Prostate gland (tissue), 2 donors: ENCODE measurements at places on chromosomes 1 and 21. TPM values are rescaled to one million over a fixed set of nuclear protein-coding genes. Genes with fewer than 3 reads are reported as not detected.

DNA sequence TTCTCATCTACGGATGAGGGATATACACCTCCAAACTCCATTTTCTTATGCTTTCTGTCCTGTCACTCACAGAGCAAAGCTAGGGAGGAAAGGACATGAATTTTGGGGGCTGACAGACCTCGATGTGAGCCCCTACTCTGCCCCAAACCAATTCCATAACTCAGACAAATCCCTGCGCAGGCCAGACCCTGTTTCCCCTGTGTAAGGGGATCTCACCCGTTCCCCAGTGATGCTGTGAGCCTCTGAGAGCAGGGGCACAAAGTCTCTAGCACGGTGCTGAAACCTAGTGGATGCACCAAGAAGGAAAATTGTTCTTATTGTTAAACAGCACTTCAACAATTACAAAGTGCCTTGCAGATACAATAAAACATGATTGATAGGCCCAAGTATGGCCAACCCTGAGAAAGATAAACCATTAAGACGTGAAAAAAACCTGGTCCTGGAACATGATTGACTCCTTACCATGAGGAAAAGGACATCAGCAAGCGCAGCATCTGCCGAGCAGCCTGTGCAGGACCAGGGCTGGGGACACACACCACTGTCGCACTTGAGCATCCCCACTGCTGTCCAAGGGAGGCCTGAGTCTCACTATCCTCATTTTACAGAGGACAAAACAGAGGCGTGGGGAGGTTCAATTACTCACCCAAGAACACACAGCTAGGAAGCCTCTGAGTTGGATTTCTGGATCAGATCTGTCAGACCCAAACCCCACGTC, 137.8 kb downstream of the GLIS1 start:
- no peak for DNase-seq
- no peaks in the 10 kb centered on the region for H3K4me1 ChIP-seq

DNA sequence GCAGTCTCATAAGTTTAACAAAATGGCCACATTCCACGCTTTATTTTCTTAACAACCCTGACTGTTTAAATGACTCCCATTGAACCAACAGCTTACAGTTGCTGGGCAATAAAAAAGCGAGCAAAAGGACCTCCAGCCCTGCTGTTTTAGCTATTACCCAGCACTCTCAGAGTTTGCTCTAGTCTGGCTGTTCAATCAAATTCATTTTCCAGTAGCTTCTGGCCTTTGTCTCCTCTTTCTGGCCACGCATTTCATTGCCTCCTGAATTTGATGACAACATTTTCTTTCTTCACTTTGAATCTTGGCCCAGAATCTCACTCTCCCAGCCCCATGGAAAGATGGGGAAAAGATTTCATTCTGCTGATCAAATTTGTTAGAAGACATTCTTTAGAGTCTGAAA, 44.1 kb upstream of the DOCK7 start:
- H3K27me3 ChIP-seq: no peaks in the 10 kb centered on the region
- H3K4me3 ChIP-seq: no peak overlapping the region
- H3K36me3 ChIP-seq: no peaks in the 10 kb centered on the region
- no peak for DNase-seq

DNA sequence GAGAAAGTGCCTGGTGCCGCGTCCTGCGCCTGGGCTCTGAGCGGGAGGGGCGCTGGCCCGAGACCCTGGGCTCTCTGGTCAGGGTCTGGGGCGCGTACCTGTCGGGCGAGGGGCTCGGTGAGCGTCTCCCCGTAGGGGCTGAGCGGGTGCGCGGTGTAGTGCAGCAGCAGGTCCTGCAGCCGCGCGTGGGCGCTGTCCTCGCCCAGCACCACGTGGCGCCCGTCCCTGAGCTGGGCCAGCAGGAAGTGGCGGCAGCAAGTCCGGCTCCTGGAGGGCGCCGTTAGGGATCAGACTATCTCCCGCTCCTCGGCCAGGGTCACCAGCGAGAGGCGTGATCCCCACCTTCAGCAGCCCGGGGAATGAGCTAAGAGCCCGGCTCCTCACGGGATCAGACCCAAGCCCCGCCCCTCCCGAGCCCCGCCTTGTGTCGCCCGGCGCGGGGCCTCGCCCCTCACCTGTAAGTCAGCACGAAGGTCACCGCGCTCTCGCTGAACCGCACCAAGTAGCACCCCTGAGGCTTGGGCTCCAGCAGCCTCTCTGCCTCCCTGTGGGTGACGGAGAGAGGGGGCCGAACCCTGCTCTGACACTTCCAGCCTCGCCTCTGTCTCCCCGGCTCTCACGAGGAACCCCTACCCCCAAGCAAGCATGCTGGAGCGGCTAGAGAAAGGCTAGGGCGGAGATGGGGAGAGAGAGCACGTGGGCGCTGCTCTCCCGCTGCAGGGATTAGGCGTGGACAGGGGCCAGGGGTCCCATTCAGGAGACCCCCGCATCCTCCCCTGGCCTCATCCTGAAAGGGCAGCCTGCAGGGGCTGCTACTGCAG, 2.7 kb downstream of the SH2D2A start:
- H3K27ac ChIP-seq: no peak overlapping the region
- H3K27me3 ChIP-seq: no peaks in the 10 kb centered on the region
- DNase-seq: peak; percentile 36
- H3K4me1 ChIP-seq: peaks cover 5% of the 10 kb centered on the region
- no peaks in the 10 kb centered on the region for H3K36me3 ChIP-seq

DNA sequence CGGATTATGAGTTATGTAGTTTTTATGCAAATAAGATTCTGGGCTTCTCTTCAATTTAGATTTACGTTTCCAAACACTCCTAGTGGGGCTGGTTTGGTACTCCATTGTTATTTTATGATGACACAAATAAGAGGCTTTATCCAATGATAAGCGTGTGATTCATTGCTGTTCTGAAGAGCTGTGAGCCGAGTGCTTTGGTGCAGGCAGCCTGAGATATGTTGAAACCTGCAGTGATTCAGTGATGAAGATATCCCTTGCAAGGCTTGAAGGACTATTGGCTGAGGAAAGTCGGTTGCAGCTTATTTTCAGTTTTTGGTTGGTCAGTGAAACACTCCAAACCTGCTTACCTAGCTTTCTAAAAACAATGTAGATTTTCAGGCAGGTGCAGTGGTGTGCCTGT, 112.2 kb downstream of the RYR2 start:
- no peaks in the 10 kb centered on the region for H3K4me1 ChIP-seq
- H3K4me3 ChIP-seq: no peak overlapping the region
- no peak for DNase-seq
- H3K36me3 ChIP-seq: no peaks in the 10 kb centered on the region

- H3K4me1 ChIP-seq: no peaks in the 10 kb centered on the region
- H3K27ac ChIP-seq: no peak overlapping the region
- no peak overlapping the region for H3K4me3 ChIP-seq
- no peak for DNase-seq
- no peaks in the 10 kb centered on the region for H3K36me3 ChIP-seq
These were observed 90.0 kb upstream of the GNG4 start for GRCh38 chr1:235739631-235740030.

- DNase-seq: no peak
- H3K36me3 ChIP-seq: no peaks in the 10 kb centered on the region
- no peak overlapping the region for H3K27ac ChIP-seq
- H3K27me3 ChIP-seq: no peaks in the 10 kb centered on the region
- H3K4me1 ChIP-seq: no peaks in the 10 kb centered on the region
These were observed 14.8 kb upstream of the PSMA5 start for GRCh38 chr1:109441069-109441468.

DNA sequence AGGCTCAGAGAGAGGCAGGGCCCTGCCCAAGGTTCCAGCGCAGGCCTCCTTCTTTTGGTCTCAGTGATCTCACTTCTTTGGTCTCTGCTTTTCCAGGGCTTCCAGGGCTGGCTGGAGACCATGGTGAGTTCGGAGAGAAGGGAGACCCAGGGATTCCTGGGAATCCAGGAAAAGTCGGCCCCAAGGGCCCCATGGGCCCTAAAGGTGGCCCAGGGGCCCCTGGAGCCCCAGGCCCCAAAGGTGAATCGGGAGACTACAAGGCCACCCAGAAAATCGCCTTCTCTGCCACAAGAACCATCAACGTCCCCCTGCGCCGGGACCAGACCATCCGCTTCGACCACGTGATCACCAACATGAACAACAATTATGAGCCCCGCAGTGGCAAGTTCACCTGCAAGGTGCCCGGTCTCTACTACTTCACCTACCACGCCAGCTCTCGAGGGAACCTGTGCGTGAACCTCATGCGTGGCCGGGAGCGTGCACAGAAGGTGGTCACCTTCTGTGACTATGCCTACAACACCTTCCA, 7.7 kb downstream of the C1QB start:
- H3K4me1 ChIP-seq: no peaks in the 10 kb centered on the region
- no peak for DNase-seq
- H3K4me3 ChIP-seq: no peak overlapping the region
- H3K27ac ChIP-seq: no peak overlapping the region
- H3K27me3 ChIP-seq: no peaks in the 10 kb centered on the region

GRCh38 chr1:39261712-39262221, 57.3 kb downstream of the MACF1 start:
- H3K4me3 ChIP-seq: no peak overlapping the region
- no peaks in the 10 kb centered on the region for H3K36me3 ChIP-seq
- no peak for DNase-seq
- peaks cover 9% of the 10 kb centered on the region for H3K4me1 ChIP-seq
- no peak overlapping the region for H3K27ac ChIP-seq

GRCh38 chr1:113608399-113608798, 150.9 kb downstream of the PHTF1 start:
- no peak for DNase-seq
- H3K4me3 ChIP-seq: no peak overlapping the region
- no peaks in the 10 kb centered on the region for H3K4me1 ChIP-seq
- no peaks in the 10 kb centered on the region for H3K27me3 ChIP-seq
- H3K36me3 ChIP-seq: no peaks in the 10 kb centered on the region

Gene MROH9
- not detected for total RNA-seq
